CD4-positive, alpha-beta T cell (primary cell): ENCODE measurements at places on chromosomes 16 and 17.

DNA sequence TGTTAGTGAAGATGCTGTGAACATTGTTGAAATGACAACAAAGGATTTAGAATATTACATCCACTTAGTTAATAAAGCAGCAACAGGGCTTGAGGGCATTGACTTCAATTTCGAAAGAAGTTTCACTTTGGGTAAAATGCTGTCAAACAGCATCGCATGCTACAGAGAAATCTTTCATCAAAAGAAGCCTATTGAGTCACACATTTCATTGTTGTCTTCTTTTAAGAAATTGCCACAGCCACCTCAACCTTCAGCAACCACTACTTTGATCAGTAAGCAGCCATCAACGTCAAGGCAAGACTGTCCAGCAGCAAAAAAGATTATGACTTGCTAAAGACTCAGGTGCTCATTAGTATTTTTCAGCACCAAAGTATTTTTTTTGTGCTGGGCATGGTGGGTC lies 13.2 kb upstream of the MAP2K6 start:
- DNase-seq = no peak

DNA sequence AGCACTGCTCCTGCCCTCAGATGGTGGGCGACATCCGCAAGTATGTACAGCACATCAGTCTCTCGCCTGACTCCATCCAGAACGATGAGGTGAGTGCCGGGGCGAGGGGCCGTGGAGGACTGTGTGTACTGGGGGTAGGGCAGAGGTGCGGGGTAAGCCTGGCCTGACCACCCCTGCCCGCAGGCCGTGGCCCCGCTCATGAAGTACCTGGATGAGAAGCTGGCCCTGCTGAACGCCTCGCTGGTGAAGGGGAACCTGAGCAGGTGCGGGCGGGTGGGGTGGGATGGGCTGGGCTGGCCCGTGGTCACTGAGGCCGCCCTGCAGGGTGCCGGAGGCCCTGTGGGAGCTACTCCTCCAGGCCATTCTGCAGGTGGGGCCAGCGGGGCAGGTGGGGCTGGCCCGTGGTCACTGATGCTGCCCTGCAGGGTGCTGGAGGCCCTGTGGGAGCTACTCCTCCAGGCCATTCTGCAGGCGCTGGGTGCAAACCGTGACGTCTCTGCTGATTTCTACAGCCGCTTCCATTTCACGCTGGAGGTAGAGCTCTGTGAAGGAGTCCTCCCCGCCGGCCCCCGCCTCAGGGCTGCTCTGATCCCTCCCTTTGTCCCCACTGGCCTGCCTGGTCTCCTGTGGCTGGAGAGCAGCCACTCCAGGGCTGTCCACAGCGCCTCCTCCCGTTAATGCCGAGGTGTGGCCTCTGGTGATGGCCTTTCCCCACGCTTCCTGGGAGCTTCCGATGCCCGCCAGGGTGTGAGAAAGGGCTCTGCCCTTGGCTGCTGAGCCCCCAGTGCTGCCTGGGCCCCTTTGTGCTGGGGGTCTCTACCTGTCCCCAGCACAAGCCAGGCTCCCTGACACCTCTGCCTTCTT lies 5.0 kb downstream of the TSR3 start:
- no peak for DNase-seq

- DNase-seq = no peak
Measured at GRCh38 chr17:47894498-47895346, 1.3 kb upstream of the SP2 start.

GRCh38 chr17:82016875-82017459 lies 5.7 kb downstream of the CENPX start:
- DNase-seq = no peak

DNA sequence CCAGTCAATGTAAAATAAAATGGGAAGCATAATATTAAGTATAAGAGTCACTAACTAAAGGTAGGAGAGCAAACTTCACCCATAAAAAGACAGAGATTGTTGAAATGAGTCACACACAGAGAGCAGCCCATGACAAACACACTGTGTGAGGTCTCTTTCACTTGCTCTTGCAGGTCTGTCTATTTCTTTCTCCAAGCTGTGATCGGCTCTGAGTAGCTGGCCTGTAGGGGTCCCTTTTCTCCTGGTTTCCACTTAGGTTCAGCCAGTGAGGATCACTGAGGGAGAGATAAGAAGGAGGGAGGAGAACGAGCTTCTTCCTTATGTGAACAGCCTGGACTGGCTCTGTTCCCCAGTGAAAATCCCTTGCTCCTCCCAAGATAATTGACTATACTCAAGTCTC lies 133.7 kb upstream of the HS3ST3A1 start:
- no peak for DNase-seq

- DNase-seq = no peak
Measured at GRCh38 chr17:78947235-78948149, 22.3 kb upstream of the TIMP2 start.

DNA sequence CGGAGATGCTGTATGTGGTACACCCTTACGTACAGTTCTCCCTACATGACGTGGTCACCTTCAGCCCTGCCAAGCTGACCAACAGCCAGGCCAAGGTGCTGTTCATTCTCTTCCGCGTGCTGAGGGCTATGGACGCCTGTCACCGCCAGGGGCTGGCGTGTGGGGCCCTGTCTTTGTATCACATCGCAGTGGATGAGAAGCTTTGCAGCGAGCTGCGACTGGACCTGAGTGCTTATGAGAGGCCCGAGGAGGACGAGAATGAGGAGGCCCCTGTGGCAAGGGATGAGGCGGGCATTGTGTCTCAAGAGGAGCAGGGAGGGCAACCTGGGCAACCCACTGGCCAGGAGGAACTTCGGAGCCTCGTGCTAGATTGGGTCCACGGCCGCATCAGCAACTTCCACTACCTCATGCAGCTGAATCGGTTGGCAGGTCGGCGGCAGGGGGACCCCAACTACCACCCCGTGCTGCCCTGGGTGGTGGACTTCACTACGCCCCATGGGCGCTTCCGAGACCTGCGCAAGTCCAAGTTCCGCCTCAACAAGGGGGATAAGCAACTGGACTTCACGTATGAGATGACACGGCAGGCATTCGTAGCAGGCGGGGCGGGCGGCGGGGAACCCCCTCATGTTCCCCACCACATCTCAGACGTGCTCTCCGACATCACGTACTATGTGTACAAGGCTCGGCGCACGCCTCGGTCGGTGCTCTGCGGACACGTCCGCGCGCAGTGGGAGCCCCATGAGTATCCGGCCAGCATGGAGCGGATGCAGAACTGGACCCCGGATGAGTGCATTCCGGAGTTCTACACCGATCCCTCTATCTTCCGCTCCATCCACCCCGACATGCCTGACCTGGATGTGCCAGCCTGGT lies 1.4 kb downstream of the WDR81 start:
- DNase-seq = no peak

GRCh38 chr16:2987833-2988232 lies 7.6 kb upstream of the PKMYT1 start:
- no peak for DNase-seq

DNA sequence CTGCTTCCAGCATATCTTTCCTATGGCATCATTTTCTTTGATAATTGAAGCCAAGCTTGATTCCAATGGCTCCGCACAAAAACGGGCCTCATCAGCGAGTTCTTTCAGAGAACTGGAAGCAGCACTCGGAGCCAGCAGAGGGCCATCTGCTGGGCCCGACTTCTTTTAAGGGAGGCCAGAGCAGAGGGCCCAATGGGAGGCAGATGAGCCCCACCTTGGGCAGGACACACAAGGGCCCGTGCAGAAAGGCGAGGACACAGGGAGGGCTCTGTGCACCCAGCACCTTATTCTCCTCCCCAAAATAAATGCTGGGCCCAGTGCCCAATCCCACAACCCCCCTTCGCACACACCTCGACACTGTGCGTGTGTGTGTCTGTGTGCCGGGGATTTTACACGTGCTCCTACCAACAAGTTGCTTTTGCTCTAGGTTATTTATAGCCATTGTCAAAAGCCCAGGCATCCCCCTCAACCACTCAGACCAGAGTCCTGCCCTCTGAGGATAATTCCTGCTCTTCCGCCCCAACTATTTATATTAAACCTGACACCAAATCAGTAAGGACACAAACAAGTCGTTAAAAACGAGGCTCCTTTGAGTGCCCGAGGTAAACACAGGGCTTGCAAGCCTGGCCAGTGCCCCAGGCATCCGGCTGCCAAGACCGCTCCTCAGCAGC lies 6.8 kb downstream of the AXIN2 start:
- no peak for DNase-seq

GRCh38 chr17:37164057-37164456 lies 211.7 kb upstream of the C17orf78 start:
- no peak for DNase-seq

- DNase-seq = peak; percentile 25
Measured at GRCh38 chr17:50781167-50781566, 13.8 kb upstream of the ANKRD40CL start.

DNA sequence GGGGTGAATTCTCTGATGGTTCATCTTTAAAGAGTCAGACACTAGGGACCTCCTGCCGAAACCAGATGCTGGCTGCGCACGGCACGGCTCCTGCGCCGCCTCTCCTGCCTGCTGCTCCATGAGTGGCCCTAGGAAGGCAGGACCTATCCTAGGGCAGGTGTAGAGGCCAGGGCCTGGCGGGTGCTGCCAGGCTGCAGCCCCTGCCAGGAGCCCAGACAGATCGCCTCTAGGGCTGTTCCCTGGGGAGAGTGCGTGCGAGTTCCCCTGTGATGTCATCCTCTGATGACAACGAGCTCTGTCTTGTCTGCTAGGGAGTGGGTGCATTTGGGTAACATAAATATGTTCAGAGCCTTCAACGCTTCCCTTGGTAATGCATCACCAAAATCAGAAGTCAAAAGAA lies 23.9 kb downstream of the SLC38A10 start:
- no peak for DNase-seq
